ENCODE measurements at places on chromosomes 4 and X. TPM values are rescaled to one million over a fixed set of nuclear protein-coding genes. Genes with fewer than 3 reads are reported as not detected.
A peak's percentile ranks its signal among the peaks of the same experiment; 100 is the strongest.

KLHL13 gene
- 3.4 TPM for total RNA-seq

DNA sequence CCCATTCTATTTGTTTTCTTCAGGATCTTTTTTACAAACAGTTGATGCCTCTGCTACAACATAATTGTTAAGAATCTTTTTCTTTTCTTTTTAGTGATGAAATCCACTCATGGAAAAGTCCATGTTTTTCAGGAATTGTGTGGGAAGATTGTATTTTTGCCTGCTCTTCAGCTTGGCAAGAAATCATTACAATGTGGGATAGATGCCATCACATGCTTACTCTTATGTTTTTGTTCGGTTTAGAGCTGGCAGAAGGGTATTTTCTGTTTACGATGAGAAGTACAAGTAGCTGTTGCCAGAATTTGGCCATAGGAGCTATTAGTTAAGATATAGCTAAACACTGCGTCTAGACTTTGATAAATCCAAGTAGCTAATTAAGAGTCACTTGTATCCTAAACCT, 2585.3 kb downstream of the ARAP2 start:
- H3K36me3 ChIP-seq: no peaks in the 10 kb centered on the region
- H3K27me3 ChIP-seq: no peaks in the 10 kb centered on the region
- DNase-seq: no peak
- no peaks in the 10 kb centered on the region for H3K4me1 ChIP-seq

C4orf51 gene
- not detected for total RNA-seq

CYP2U1 gene
- 7.5 TPM for total RNA-seq

FREM3 gene
- not detected for total RNA-seq

TGIF2LX gene
- total RNA-seq: not detected

FAM53A gene
- 2.7 TPM for total RNA-seq

GRCh38 chrX:40008791-40009461, 88.8 kb downstream of the BCOR start:
- H3K4me1 ChIP-seq: peaks cover 7% of the 10 kb centered on the region
- H3K4me3 ChIP-seq: peak overlapping the region; percentile 37
- H3K27me3 ChIP-seq: peaks cover 38% of the 10 kb centered on the region
- no peaks in the 10 kb centered on the region for H3K36me3 ChIP-seq
- no peak for DNase-seq

DNA sequence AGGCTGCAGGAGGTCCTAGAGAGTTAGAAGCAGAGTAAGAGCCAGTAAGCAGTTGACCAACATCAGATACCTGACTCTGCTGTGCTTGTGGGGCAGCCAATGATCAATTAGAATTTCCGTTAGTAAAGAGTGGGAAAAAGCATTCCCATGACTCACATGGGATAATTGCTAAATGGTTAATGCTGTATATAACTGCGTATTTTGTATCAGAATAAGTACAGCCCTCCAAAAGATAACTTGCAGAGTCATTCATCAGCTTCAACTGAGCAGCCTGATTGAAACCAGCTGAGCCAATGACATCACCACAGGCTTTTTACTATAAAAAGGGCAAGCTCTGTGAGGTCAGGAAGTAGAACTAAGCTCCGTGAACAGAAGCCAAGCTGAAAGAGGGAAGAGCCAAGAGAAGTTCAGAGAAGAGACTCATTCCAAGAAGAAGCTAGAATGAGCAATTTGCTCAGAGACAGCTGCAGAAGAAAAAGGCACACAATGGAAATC, 67.9 kb downstream of the PPP3CA start:
- no peak overlapping the region for H3K27ac ChIP-seq
- H3K4me3 ChIP-seq: no peak overlapping the region
- peaks cover 41% of the 10 kb centered on the region for H3K4me1 ChIP-seq
- no peaks in the 10 kb centered on the region for H3K36me3 ChIP-seq

DNA sequence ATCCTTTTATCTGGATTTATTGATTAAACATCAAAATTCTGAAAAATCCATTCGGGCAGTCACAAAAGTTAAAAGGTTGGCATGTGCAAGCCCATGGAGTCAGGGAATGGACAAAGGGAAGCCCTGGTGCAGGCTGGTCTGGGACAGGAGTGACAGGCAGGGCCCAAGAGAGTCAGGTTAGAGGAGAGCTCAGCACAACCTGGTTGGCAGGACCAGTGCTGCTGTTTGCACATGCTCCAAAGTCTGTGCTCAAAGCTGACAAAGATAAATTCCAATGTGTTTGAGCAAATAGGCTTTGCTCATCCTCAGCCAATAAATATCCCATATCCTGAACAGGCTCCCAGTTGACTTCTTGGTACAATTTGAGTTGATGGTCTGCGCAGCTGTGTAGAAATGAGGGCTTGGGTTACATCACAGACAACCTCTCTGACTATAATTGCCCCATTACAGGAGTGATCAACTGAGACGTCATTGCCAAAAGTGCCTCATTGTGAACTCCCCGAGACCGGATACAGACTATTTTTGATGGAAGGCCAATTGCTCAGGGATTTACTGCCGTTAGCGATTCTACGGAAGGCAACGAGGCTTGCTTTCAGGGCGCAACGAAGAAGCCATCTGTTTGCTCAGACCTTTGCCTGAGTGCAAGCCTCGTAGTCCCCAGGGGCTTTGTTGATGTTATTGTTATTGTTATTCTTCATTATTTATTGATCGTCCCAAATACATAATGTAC, 1008.1 kb upstream of the TENM3 start:
- H3K27ac ChIP-seq: no peak overlapping the region
- H3K36me3 ChIP-seq: no peaks in the 10 kb centered on the region
- no peak for DNase-seq
- no peaks in the 10 kb centered on the region for H3K27me3 ChIP-seq

XG gene
- total RNA-seq: 2.4 TPM

- no peak overlapping the region for H3K4me3 ChIP-seq
- H3K27me3 ChIP-seq: no peaks in the 10 kb centered on the region
- H3K36me3 ChIP-seq: no peaks in the 10 kb centered on the region
- no peak for DNase-seq
- no peaks in the 10 kb centered on the region for H3K4me1 ChIP-seq
- no peak overlapping the region for H3K27ac ChIP-seq
Measured at GRCh38 chr4:64682946-64683345, 273.7 kb upstream of the TECRL start.

DNA sequence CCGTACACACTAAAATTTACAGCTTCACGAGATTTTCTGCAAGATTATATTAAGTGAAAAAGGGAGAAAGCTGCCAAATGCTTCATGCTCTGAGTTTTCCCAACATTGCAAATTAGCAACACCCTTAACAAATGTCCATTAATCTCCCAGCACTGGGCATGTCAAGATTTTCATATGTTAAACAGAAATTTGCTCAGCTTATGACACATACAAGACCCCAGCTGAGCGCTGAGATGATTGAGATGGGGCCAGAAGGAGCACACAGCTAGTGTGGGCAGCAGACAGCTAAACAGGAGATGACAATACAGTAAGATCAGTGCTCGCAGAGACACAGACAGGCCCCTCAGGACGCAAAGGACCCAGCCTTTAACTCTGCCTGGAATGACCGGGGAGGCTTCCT, 208.8 kb downstream of the STK32B start:
- H3K27me3 ChIP-seq: no peaks in the 10 kb centered on the region
- no peak for DNase-seq
- H3K4me3 ChIP-seq: no peak overlapping the region
- H3K27ac ChIP-seq: no peak overlapping the region
- H3K4me1 ChIP-seq: no peaks in the 10 kb centered on the region
- no peaks in the 10 kb centered on the region for H3K36me3 ChIP-seq

BCORL1 gene
- 2.1 TPM for total RNA-seq

PNMA6E gene
- total RNA-seq: not detected

DNA sequence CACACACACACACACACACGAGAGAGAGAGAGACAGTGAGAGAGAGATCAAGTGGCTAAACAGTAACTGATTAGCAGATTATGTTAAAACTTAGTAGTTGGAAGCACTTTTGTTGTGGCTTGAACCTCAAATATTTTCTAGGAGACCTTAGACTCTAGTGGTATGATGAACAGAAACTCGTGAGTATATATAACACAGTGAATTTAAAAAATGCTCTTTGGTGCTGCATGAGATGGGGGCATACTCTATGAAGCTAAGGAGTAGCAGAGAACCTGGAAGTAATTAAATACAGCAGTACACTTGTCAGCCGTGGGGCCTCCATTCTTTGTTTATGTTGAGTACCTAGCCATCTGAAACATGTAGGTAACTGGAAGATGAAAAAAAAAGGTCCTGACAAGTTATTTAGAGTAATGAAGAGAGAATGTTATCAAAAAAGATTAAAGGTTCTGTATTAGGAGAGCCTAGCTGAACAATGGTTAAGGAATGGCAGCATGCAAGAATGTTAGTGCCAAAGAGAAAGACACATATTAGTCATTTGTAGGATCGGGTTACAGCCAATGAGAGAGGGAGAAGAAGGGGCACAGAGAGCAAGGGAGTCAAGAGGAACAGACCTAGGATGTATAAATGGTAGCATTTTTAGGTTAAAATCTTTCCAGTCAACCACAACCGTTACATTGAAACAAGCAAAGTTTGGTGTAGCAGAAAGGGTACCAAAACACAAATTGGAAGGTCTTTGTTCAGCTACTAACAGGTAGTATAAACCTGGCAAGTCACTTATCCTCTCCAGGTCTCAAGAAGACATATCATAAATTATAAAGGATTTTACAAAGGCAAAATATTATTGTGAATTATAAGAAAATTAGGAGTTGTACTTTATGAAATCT, 316.7 kb upstream of the DIPK2B start:
- no peak overlapping the region for H3K4me3 ChIP-seq
- H3K36me3 ChIP-seq: no peaks in the 10 kb centered on the region
- peak overlapping the region; percentile 48 for H3K27ac ChIP-seq
- H3K4me1 ChIP-seq: peaks cover 20% of the 10 kb centered on the region
- no peak for DNase-seq

DNA sequence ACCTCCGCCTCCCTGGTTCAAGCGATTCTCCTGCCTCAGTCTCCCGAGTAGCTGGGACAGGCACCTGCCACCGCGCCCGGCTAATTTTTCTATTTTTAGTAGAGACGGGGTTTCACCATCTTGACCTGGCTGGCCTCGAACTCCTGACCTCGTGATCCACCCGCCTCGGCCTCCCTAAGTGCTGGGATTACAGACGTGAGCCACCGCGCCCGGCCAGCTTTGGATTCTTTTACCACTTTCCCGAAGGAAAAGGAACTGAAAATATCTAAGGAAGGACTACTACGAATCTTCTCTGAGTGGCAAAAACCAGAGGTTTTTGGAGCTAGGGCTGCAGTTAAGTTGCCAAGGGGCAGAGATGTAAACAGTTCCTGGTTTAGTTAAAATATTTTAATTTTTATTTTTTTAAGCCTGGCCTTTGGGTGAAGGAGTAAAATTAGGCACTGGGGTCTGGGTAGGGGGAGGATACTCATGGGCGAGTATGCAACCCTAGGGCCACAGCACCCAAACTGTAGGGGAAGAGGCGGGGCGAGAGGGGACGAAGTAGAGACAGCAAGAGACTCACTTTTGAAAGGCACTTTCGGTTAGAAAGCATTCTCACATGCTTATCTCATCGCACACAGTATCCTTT, 525 bp upstream of the CISD2 start:
- H3K36me3 ChIP-seq: no peaks in the 10 kb centered on the region
- peak overlapping the region; percentile 78 for H3K4me3 ChIP-seq
- DNase-seq: no peak

HPGD gene
- 4.3 TPM for total RNA-seq

RHOXF1 gene
- not detected for total RNA-seq

- H3K4me1 ChIP-seq: no peaks in the 10 kb centered on the region
- DNase-seq: no peak
- no peak overlapping the region for H3K4me3 ChIP-seq
- H3K36me3 ChIP-seq: no peaks in the 10 kb centered on the region
- no peak overlapping the region for H3K27ac ChIP-seq
- H3K27me3 ChIP-seq: no peaks in the 10 kb centered on the region
Measured at GRCh38 chrX:79466636-79467035, 99.5 kb upstream of the ITM2A start.

BMPR1B gene
- total RNA-seq: 2.2 TPM

DNA sequence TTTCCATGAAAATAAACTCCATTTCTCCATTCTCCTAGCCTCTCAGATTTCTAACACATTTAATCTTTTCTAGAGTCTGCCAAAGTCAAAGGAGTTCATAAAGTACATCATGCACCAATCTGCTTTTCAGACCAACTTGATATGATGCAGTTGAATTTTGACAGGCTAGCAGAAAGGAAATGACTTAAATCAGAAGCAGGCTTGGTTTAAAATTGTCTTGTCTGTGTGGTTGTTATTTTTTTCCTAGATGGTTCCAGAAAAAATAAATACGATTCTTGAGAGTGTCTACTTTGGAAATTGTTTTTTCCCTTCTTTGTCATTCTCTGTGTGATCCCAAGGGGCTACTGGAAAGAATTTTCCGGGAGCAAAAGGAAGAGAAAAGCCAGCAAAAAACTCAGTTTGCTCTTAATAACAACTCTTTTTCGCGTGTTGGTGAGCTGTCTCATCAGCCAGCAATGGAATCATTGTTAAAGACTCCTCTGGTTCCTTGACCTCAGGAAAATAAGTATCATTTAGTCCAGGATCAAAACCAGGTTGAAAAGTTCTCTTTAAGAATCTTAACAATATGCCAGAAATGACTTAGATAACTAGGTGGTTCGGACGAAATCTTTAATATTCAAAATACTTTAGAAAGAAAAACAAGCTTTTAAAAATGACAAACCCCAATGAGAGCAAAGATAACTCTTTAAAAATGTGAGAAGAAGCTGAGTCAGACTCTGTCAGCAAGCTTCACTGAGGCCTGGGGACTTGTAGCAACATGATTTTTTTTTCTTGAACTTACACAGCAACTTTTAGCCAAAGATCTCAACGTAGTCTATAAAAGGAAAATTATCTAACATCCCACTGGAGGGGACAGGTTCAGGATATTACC, 49.7 kb upstream of the GAB1 start:
- no peaks in the 10 kb centered on the region for H3K36me3 ChIP-seq
- peak overlapping the region; percentile 54 for H3K27ac ChIP-seq
- no peak for DNase-seq

TMPRSS11D gene
- not detected for total RNA-seq

GRCh38 chr4:182895791-182896292, 21.3 kb downstream of the DCTD start:
- H3K4me3 ChIP-seq: no peak overlapping the region
- peaks cover 47% of the 10 kb centered on the region for H3K36me3 ChIP-seq
- no peak for DNase-seq
- no peaks in the 10 kb centered on the region for H3K27me3 ChIP-seq
- no peak overlapping the region for H3K27ac ChIP-seq

GRCh38 chr4:88613417-88613875, 21.2 kb downstream of the HERC3 start:
- H3K27me3 ChIP-seq: no peaks in the 10 kb centered on the region
- H3K36me3 ChIP-seq: no peaks in the 10 kb centered on the region
- H3K27ac ChIP-seq: peak overlapping the region; percentile 77
- peak; percentile 39 for DNase-seq
- peaks cover 84% of the 10 kb centered on the region for H3K4me1 ChIP-seq

DNA sequence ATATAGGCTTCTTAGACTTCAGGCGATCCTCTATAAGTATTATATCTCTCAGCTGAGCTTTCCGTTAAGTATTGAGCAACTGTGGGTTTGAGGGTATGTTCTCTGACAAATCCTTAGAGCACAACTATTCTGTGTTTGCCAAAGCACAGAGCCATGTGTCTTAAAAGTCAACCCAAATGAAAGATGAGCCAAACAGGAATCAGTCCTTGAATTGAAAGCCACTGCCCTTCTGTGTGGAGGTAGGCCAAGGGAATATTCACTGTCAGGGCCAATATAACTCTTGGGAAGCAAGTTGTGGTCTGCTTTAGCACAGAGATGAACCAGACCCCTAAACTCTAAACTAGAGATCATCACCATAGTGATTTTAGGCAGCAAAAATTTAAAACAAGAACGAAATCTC, 164.0 kb downstream of the STAG2 start:
- no peak for DNase-seq
- H3K36me3 ChIP-seq: no peaks in the 10 kb centered on the region
- no peak overlapping the region for H3K27ac ChIP-seq
- no peaks in the 10 kb centered on the region for H3K27me3 ChIP-seq

HMGB3 gene
- total RNA-seq: 18.3 TPM

Data from gastrocnemius medialis (tissue), 4 donors.